Left renal pelvis (tissue), 4 donors: ENCODE measurements at places on chromosomes 5 and 9.

DNA sequence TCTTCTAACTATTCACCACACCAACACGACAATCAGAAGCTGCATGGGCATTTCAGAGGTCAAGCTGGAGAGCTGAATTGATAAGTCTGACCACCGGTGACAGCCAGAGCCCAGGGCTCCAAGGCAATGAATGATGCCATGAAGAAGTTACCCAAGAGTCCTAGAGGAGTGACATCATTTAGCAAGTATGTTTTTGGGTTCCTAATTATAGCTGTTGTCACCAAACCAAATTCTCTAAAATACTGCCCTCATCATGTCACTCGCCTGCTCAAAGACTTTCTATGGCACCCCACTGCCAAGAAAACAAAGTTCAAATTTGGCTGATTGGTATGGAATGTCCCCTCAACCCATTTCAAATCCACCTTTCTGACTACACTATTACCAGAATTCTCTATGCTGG is 235.1 kb downstream of the SPOCK1 start:
- no peak for DNase-seq

DNA sequence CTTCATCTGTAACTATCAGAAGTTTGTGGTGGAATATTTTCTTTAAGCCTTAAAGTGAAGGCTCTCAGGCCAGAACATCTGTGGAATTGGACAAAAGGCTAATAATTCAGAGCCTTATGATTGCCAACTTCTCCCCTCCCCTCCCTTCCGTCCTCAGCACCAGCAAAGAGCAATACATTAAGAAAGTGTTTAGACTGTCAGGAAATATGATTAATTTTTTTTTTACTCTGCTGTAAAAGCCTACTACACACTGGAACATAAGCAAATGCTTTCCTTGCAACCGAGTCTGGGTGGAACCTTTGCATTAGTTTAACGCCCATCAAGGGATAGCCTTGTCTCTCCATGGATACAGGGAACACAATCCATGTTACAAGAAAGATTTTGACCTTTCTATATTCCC is 110.3 kb upstream of the TARS1 start:
- DNase-seq = no peak

DNA sequence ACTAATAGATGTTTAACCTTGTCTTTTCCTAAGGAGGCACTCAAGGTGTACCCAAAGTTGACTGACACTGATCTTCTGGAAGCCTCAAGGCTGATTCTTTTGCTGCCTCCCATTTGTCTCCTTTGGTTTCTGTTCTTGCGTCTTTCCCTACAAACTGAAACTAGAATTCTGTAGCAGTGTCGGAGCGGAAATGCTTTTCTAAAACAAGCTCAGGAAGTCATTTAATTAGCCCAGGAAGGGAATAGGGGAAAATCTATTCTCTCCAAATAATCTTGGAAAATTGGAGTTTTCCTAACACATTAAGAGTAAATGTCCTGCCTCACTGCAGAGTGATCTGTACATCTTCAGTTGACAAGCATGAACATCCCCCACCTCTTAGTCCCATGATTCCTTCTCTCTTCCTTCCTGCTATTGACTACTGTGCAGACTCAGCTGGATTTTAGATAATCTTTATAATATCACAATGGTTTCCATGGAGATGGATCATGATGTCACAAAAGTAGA is 182.7 kb downstream of the NR3C1 start:
- DNase-seq = no peak

- no peak for DNase-seq
Observed at GRCh38 chr5:129496421-129496820, 36.3 kb downstream of the ADAMTS19 start.

DNA sequence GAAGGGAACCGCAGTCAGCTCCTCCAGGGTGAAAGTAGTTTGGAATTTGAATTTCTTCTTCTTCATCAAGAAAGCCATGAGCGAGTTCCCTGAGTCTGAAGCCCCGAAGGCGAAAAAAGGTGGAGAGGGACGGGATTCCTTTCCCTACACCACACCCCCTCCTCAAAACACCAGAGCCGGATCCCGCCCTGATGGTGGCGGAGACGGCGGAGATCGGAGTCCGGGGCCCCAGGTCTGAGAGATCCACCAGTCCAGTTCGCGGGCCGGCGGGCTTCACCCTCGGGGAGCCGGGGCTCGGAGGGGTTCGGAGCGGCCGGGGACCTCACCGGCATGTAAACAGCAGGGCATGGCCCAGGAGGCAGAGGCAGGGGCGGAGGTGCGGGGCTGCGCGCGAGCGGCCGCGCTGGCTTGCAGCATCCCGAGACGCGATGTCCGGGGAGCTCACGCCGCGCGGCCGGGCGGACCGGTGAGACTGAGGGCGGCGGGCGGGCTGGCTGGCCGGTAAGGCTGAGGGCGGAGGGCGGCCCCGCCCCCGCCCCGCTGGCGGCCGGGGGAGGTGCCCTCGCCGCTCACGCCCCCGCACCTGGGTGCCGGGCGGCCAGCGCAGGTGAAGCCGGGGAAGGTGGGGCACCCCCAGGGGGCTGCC is 606 bp downstream of the EEIG1 start:
- no peak for DNase-seq

GRCh38 chr5:137292461-137293027 is 206.6 kb downstream of the SPOCK1 start:
- no peak for DNase-seq

GRCh38 chr5:129909225-129909624 is 5.0 kb downstream of the CHSY3 start:
- no peak for DNase-seq

DNA sequence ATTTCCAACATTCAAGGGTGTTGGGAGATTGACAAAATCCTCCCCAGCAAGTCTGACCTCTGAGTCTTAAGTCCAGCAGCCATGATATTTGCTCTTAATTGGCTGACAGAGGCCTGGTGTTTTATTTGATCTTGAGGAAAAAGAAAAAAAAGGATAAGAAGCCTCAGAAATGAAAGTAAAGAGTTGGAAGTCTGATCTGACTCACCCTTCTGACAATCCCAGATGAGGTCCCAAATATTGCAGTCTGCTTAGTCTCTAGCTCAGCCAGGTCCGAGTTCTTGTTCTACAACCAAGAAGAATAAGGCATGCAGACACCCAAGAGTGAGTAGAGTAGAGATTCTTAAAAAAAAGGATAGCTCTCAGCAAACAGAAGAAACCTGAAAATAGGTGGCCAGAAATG is 632.5 kb upstream of the ST8SIA4 start:
- DNase-seq = no peak

DNA sequence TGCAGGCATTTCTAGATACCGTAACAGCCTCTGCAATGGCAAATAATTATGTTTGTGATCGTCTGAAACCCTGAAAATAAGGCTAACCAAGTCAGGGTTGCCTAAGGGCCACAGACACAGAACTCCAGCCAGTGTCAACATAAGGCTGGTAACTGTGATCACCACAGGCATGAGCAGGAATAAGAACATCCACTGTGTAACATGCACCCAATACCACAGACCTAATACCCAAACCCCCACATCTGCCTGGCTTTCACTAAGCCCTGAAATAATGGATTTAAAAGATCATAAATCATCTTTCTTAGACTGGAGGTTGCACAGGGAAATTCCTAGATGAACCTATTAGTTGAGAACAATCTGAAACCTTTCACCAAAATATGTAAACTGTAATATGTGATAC is 394.5 kb downstream of the NFIB start:
- no peak for DNase-seq

DNA sequence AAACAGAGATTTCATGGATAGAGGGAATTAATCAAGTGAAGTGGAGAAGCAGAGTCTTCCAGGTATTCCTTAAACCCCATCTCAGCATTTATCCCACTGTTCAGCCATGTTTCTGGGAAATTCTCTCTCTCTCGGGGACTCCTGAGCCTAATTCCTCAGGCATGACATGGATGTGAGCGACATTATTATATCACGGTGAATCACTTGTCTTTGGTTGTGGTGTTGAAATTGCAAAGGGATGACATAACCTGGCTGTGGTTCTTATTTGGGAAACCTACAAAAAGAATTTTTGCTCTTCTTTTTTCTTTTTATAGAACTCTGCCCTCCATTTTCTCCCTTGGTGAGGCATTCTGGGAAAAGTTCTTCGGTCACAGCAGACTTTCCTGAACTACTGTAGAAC is 457.9 kb upstream of the PTGER4 start:
- no peak for DNase-seq

DNA sequence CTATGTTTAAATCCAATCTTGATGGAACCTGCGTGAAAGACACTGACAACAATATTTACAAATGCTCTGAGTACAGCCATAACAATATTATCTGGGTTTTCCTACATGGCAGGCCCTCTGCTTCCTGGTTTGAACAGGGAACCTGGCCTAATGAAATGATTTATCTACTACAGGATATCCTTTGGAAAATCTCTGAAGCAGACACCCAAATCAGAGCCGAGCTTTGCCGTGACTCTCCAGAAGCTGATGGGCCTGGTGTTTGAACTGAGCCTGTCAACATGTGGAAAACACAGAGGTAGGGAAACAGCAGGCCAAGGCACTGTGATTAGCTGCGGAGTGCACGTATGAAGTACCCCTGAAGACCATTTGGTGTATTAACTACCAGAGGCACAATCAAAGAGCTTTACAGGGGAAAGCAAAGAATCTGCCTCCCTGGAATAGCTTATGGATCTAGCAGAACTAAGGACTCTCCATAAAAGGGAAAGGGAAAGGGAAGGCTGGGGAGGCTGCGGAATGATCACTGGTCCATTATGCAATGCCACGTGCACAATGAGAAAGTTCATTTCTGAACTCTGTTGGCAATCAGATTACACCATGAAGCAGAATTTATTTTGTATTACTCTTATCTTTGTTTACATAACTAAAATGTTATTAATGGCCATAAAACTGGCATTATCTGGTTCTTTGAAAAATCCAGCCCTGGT is 321.9 kb downstream of the EBF1 start:
- DNase-seq = no peak

GRCh38 chr5:26530305-26530704 is 508.1 kb downstream of the CDH9 start:
- no peak for DNase-seq

GRCh38 chr9:113416149-113416721 is 5.7 kb downstream of the C9orf43 start:
- DNase-seq = no peak

DNA sequence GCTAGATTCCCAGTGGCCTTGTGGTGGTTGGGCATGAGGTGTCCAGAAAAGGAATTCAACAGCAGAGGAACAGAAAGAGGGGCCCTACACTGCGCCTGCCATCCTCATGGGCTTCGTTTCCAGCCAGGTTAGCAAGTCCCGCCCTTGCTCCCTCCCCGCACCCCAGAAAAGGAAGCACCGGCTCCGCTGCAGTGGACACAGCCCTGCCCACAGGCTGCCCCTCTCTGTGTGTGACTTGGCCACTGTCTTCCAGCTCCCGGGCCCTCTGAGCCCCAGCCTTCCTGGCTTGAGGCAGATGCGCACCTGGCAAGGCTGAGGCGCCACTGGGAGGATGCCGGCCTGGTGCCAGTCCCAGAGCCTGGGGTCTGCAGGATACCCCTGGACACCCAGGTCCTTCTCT is 305.0 kb upstream of the IRX4 start:
- no peak for DNase-seq

DNA sequence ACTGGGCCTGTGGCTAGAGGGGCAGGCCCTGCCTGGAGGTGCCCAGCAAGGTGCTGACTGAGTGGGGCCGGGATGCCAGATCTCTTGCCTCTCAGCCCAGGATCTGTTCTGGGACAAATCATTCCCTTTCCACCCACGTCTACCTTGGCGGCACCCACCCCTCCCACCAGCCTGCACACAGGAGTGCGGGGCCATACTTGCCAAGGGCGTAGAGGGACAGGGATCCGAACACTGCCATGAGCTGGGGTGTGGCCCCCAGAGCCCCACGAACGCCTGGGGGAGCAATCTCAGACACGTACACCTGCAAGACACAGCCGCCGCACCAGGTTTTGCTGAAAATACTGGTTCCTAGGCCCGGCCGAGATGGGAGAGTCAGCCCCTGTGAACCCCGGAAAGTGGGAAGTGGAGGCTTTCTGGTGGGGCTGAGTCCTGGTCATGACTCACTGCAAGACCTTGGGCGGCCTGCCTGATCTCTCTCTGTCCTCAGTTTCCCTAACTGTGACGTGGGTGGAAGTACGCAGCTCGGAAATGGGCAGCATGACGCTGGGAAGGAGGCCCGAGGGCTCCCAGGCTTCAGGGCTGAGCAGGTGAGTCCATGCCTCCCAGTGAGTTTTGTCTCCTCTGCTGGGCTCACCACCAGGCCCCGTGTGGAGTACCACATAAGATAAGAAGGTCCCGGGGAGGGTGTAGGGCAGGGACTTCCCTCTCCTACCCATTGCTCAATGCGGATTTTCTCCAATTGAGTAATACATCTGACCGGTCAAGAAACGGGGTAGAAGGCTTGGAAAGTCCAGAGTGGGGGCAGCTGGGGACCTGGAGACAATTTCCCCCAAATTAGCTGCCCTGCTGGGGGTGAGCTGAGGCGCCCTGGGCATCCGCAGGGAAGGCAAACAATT is 2.6 kb downstream of the SLC2A6 start:
- DNase-seq = no peak

- no peak for DNase-seq
Observed at GRCh38 chr5:172548311-172548731, 92.7 kb upstream of the NEURL1B start.

GRCh38 chr5:92951746-92952145 is 629.3 kb downstream of the NR2F1-AS1 start:
- DNase-seq = no peak

DNA sequence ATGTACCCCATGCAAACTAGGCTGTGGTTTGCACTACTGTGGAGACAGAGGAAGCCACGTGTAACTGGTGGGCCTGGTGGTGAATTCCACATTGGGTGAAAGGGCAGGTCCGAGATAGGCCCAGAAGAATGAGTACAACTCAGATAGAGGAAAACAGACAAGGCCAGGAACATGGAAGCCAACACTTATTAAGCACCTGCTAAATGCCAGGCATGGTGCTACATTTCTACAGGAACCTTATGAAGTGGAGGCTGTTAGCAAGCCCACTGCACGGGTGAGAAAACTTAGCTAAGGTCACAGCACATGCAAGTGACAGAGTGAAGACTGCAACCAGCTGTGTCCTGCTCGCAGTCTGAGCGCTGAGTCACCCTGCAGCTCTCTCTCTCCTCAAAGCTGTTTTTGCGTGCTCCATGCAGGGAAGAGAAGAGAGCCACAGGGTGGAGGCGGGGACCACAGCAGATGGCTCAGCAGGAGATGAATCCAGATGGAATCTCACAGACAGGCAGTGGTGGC is 65.5 kb upstream of the SPTLC1 start:
- DNase-seq = peak; percentile 18

DNA sequence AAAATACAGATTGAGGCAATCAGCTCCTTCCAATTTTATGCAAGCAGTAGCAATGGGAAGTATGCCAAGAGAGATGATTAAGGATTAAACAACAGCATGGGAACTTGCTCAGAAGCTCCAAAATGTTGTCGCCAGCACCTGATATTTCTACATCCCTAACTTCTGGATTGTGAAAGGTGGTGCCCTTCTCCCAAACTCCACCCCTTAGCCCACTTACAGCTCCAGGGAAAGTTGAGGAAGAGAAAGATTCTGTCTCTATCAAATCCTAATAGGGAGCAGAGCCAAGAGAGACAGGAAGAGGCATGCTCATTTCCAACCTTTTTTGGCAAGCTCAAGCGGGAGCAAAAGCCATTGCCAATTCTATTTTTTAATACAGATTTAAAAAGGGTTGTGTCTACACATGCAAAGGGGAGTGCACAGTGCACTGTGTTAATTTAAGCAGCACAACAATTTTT is 92.4 kb upstream of the NR3C1 start:
- no peak for DNase-seq
